Osteocyte (in vitro differentiated cells): ENCODE measurements at places on chromosomes 1 and 21. TPM values are rescaled to one million over a fixed set of nuclear protein-coding genes. Genes with fewer than 3 reads are reported as not detected.

GRCh38 chr21:32494934-32495709 lies 82.6 kb downstream of the EVA1C start:
- DNase-seq: no peak

EFNA3 gene
- total RNA-seq: 2.1 and 2.9 TPM in 2 replicates

DNA sequence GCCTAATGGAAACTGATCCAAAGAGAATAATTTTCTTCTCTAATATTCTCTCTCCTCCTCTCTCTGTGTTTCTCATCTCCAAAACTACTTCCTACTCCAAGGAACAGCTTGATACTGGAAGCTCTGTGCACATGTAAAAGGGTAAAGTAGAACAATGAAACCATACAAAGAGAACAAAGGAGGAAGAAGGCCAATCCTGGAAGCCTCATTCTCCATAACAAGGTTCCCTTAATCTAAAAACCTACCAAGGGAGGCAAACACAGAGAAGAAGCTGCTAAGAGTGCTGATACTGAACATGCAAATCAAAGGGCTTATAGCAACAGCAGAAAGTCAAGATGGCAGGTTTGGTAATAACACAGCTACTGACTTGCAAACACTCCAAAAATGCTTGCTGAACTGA lies 44.4 kb downstream of the SIPA1L2 start:
- DNase-seq: no peak

- DNase-seq: no peak
Measured at GRCh38 chr1:1631782-1632420, at the start of gene MMP23B. Gene MMP23B, plus strand, starts transcription at chr1:1632173. Its CDS starts 46 bp downstream, at chr1:1632219.

DNA sequence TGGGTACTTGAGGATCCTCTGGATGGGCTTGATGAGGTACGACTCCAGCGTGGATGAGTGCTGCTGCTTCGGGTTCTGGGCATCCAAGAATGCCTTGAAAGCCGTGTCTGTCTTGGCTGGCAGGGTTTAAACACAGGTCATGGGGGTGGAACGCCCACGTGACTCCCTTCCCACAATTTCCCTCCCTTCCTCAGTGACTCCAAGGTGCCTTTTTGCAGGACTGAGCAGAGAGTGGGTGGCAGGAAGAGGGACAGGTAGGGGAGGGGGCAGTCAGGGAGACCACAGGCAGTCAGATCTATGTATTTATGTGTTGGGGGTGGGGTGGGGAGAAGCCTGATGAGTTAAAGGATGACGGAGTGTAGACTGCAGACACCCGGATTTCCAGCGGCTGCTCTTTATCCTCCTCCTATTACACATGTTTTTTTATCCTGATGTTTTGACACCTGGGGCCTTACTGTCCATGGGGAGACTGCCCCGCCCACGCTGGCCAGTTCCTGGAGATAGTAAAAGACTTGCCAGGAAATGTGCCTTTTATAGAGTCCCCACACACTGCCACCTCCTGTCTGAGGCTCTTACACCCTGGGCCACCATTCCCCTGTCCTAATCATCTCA lies 103.2 kb upstream of the KRTAP19-8 start:
- DNase-seq: no peak

DNA sequence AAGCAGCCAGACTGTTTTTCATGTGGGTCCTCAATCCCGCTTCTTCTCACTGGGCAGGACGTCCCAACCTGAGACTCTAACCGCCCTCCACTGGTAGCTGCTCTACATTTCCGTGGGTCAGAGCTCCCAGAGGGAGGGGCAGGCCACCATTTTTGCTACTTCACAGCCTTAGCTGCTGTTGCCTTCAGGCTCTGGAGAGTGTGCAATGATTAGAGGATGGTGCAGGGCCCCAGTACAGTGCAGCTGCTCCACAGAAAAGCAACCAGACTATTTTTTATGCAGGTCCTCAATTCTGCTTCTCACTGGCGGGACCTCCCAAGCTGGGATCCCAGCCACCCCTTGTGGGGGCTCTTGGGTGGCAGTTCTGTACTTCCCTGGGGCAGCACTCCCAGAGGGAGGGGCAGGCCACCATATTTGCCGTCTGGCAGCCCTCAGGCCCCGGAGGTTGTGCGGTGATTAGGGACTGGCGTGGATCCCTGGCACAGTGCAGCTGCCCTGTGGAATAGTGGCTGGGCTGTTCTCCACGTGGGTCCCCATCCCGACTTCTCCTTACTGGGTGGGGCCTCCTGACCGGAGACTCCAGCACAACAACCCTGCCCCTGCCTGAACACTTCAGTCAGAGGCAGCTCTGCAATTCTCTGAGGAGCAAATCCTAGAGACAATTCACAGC lies 647.6 kb upstream of the PKN2 start:
- no peak for DNase-seq

GRCh38 chr21:29342363-29342957 lies 43.7 kb downstream of the BACH1 start:
- DNase-seq: no peak

- no peak for DNase-seq
Measured at GRCh38 chr1:214318356-214318755, 37.4 kb downstream of the SMYD2 start.

DNA sequence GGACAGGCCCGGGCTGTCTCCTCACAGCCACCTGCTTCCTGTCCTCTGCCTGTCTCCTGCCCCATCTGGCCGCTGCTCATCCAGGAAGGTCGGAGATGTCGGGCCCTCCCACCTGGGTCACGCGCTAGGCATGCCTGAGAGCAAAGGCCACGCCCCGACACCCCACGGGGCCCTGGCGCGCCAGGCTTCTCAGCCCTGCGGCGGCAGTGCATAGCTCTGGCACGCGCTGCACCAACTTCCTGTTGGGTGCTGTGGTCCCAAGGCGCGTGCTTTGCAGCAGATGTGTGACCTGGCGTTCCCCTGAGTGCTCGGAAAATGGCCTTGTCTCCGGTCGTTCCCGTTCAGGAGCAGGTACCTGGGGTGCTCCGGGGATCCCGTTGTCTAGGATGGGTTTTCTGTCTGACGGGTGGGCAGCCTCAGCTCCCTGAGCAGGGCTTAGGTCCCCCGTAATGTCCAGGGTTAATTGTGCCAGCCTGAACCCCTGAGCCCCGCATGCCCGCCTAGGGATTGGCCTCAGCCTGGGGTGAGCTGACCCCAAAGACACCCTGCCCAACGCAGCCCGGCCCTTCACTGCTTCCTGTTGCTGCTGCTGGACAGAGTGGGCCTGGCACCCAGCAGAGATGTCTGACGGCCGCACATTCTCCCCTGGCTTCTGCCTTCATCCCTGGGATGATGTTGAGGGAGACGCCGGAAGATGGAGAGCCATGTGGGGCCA lies 19.4 kb upstream of the KCNAB2 start:
- DNase-seq: no peak
